HS-27A (cell line): ENCODE measurements at places on chromosomes 5 and 9.

DNA sequence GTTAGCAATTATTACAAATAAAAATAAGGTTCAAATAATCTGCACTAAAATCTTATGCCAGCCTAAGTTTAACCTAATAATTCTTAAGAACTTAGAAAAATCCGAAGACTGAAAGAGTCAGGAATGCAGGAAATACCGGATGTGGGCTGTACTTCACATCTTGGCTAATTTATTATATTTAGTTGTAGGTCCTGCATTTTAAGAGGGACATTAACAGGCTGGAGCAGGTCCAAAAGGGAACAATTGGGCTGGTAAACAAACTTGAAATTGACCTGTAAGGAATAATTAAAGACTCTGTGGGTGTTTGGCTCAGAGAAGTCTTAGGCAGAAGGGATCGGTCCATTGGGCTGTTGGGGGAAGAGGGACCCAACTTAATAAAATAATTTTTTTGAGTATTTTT is 18.4 kb downstream of the GLRA1 start:
- DNase-seq = no peak

DNA sequence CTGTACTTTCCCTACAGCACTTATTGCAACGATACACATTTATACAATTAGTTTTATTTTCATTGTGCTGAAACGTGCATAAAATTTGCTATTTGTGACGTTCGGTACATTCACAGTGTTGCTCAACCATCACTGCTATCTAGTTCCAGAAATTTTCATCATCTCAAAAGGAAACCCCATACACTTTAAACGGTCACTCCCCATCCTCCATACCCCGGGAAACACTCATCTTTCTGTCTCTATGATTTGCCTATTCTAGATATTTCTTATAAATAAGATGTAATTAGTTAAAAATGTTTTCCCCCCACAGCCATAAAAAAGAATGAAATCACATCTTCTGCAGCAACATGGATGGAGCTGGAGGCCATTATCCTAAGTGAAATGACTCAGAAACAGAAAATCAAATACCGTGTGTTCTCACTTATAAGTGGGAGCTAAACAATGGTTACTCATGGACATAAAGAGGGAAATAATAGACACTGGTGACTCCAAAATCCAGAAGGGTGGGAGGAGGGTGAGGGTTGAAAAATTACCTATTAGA is 40.2 kb upstream of the TEX48 start:
- DNase-seq = no peak

DNA sequence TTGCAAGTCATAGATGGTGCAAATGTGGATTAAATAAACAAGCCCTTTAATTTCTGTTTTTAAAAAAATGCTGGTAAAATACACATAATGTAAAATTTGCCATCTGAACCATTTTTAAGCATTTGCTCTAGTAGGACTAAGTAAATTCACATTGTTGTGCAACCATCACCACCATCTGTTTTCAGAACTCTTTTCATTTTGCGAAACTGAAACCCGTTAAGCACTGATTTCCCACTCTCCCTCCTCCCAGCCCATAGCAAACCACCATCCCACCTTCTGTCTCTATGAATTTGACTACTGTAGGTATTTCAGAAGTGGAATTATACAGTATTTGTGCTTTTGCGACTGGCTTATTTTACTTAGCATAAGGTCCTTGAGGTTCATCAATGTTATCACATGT is 103.3 kb upstream of the CNTLN start:
- no peak for DNase-seq

- DNase-seq = no peak
Measured at GRCh38 chr9:8392866-8393265, 593.3 kb upstream of the DMAC1 start.

GRCh38 chr9:3027210-3027609 is 183.3 kb upstream of the PUM3 start:
- DNase-seq = no peak

GRCh38 chr5:10106806-10107205 is 142.9 kb downstream of the ATPSCKMT start:
- no peak for DNase-seq

- DNase-seq = no peak
Measured at GRCh38 chr5:36531401-36531800, 75.0 kb upstream of the SLC1A3 start.

DNA sequence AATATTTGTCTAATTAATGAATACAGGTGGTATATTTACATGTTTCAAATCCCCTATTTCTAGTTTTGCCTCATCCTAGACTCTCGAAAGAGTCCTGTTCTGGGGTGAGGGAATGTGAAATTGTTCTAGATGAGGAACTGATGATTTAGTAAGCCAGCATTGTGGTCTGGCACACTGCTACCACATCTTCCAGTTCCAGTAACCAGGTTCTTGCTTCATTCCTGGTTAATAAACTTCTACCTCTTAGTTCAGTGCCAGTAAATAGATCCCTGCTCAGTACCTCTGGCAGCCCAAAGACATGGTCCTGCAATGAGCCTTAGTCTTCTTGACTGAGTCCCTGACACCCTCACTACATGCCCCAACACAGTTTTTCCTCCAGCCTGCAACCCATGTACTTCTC is 207.7 kb downstream of the SREK1 start:
- no peak for DNase-seq

DNA sequence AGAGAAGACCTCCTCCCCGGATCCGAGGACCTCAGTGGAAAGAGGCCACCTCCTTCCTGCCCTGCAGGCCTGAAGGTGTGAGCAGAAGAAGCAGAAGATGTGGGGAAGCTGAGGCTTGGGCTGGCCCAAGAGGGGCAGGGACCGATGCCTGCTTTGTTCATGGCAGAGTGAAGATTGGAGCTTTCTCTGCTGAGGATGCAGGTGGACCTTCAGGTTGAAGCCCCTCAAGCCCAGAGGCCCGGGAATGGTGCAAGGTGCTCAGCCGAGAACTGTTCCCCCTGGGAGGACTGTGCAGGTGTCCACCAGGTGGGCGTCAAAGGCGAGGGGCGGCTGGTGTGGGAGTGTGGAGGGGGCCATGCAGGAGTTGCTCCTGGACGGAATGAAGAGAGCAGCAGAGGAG is 277.9 kb upstream of the IRX2 start:
- no peak for DNase-seq

GRCh38 chr5:132821791-132822190 is 8.7 kb downstream of the SHROOM1 start:
- no peak for DNase-seq

DNA sequence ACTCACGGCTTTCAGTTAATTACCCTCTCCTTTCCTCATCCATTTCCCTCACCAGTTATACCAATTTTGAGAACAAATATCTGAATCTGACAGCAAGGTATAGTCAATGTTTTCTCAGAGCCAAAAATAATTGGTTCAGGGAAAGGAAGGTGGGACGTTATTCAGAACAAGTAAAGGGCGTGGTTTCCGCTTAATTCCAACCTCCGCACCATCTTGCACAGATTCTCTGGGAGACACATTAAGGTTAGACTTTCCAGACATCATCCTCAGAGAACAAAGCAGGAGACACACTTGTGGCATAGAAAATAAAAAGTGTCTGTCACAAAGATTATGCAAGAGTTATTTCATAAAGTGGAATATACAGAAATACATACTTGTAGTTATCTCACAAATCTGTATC is 441.2 kb downstream of the IRX1 start:
- no peak for DNase-seq

- no peak for DNase-seq
Measured at GRCh38 chr5:32522429-32523143, 62.8 kb upstream of the SUB1 start.

GRCh38 chr5:150758203-150758530 is 650 bp downstream of the DCTN4 start:
- DNase-seq = no peak

DNA sequence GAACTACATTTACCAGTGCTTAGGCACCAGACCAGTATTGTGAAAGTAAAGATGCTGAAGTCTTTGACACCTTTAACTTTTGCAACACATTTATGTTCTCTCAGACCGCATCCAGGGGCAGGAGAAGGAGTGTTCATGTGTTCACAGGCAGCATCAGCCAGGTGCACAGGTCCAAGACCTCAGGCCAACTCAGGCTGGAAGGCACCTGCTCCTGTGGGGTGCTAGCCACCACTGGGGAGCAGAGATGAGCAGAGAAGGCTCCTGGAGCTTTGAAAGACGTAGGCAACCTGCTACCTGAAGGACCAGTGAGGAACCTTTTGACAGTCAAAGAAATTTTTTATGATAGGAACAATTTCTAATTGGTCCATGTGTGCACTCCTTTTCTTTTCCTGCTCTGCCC is 35.6 kb downstream of the DAPK1 start:
- no peak for DNase-seq

DNA sequence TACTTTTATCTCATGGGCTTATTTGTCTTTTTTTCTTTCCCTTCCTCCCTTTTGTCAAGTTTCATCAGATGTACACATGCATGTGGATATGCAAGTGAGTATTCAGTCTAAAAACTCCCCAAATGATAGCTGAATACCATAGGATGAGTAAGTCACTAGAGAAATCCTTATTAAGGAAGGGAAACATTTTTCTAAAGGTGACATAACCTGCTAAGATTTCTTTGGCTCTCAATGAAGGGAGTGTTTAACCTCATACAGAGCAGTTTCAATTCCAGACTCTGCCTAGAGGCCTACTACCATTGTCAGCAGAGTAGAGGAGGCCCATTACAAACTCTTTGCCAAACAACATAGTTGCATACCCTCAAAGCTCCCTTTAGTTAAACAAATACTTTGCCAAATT is 192.4 kb downstream of the ARHGEF28 start:
- no peak for DNase-seq

GRCh38 chr9:121213136-121213806 is 11.6 kb upstream of the RAB14 start:
- peak; percentile 65 for DNase-seq

- no peak for DNase-seq
Measured at GRCh38 chr5:54186108-54186507, 124.3 kb downstream of the ARL15 start.

GRCh38 chr9:20297646-20298084 is 324.6 kb downstream of the MLLT3 start:
- DNase-seq = no peak

DNA sequence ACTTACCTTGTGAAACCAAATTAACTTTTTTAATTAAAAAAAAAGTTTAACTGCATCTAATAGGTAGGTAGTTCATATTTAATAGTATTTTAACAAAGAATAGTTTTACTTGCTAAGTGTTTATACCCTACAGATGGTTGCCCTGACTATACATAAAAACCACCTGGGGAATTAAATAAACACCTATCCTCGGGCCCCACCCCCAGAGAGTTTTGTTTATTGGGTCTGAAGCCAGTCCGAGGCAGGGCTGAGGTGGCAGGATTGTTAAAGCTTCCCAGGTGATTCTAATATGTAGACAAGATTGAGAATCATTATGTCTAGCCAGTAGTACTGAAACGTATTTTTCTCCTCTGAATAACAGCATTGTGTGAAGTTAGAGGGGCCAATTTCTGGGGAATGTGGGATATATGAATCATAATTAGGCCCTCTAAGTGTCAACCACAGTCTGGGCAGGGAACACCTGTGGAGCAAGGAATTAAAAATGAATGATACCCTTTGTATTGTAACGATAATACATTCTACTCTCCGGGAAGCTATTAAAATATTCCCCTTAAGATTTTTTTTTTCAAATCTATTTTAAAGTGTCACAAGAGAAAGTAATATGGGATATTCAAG is 5.6 kb upstream of the PAM start:
- DNase-seq = no peak

- DNase-seq = no peak
Measured at GRCh38 chr5:180113660-180114303, 42.2 kb upstream of the RNF130 start.

DNA sequence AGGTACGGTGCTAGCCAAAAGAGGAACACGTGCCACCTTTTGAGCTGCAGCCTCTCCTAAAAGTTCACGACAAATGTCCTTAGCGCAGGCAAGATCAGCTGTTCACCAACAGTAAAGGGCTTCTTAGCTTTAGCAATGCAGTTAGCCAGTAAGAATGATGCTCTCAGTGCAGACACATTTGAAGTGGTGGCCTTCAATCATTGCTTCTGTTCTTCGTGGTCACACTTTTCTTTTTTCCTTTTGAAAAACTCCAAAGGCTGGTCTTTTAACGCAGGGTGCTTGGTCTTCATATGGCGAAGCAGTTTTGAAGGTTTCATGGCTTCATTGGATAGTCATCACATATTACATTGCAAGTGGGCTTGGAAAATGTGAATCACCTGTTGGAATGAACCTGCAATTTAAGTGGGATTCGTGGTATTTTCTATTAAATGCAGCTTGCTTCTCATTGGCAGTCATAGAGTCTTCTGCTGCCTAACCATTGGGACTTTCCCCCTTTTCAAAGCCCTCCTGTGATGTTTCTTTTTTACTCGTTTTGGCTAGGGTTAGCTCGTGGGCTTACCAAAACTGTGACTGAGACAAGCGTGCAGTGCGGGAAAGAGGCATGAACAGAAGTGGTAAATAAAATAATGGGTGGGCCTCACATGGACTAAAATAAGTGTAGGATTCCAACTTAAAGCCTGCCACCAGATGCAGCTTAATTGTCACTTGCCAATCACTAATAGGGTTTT is 100.9 kb downstream of the MRPL36 start:
- DNase-seq = no peak

DNA sequence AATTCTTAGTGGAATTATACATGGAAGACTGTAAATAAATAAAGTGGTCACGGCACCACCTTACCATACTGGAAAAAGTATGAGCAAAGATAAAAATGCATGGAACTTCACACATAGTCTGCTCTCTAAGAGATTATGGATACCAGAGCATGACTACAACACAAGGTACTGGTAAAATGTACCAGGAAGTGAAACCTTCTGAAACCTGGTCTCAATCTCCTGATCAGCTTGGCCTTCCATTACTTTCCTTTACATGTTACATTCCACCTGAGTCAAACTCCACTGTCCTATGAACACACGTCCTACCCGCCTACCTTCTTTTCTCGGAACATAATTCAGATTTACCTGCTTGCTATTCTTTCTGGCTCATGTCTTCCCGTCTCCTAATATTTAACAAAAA is 15.9 kb downstream of the PTAR1 start:
- DNase-seq = no peak
